ENCODE measurements at places on chromosomes 12 and 14.

DNA sequence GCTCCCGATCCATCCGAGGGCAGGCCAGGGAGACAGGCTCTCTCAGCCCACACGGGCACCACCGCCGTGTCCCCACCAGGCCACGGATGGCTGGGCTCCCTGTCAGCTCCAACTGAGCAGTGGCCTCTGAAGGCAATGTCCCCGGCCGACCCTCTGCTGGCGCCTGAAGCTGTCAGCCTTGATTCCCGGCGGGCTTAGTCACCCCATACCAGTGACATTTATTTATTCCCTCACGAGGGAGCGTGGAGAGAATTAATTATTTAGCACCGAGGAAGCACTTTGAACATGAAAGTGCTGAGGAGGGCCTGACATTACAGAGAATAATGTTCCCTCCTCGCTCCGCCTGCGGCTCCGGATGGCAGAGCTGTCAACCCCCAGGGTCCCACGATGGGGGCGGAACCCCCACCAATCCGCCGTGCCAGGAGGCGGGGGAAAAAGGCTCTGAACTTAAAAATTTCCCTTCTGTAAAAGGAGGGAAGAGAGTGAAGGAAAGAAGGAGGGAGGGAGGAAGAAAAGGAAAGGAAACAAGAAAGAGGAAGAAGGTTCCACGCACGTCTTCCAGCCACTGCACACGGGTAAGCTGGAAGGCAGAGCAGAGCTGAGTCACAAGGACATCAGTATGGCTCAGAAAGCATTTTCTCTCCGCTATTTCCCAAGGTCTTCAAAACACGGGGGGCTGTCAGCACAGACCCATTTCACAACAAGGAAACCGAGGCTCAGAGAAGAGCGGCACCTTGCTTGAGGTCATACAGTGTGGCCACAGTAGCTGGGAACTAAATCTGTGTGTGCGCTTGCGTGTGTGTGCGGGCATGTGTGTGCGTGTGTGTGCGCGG is 108.7 kb upstream of the NCOR2 start:
- DNase-seq = no peak

DNA sequence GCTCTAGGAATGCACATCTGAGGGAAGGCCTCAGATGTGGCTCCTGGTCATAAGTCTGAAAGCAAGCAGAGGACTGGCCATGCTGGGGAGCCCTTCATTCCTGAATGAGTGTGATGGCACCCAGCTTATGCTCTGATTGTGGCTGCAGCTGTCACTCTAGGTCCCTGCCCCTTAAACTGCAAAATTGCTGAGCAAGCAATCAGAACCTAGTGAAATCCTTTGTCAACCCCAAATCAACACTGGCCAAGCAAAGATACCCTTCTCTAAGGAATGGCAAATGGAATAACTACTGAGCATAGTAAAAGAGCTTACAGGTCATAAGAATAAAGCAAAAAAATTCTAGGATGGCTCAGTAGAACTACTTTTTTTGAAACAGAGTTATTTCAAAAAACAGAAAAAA is 4.3 kb upstream of the PLEKHG7 start:
- DNase-seq = no peak

DNA sequence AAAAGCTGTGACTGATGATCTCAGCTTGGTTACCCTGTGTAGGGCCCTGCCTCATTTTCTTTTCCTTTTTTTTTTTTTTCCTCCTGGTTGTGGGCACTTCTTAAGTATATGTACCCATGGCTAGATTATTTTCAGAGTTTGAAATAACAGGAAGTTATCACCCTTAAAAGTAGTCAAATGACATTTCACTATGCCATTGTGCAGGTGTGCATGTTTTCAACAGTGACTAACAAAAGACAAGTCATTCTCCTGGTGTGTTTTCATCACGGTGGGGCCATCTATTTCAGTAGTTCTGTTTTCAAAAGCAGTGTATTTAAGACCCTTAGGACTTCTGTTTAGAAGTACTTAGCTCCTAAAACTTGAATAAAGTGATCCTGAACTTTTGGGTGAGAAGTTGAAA is 15.0 kb downstream of the GABARAPL1 start:
- no peak for DNase-seq

DNA sequence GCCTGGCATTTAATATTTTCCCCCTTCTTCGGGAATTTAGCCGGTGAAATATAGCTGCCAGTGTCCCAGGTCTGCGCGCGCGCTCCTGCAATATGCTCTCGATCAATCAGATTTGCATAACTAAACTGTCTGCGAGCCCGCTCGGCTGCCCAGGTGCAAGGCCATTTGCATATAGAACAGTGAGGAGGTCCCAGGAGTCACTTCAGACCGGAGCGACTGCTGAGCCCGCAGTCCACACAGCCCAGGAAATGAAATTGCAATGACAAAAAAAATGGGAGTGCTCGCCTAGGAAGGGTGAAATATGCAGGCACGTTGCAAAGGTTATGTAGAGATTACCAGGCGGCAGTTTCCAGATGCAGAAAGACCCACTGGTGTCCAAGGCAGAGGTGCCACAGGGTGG is 228.5 kb downstream of the VRK1 start:
- no peak for DNase-seq

DNA sequence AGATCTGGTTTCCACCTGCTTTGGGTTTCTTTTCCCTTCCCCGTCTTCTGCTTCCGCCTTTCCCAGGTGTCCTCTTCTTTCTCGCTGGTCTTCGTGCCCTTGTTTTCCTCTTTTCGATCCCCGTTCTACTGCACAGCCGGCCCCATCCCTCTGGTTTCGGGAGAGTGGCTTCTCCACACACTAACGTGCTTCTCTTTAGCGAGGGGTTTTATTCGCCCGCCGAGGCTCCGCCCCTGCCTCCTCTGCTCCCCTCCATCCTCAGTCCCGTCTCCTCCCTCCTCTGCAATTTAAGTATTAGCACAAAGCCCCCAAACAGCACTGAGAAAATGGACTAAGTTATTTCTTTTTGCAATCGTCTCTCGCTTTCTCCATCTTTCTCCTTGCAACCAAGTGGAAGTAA is at the start of gene SLC7A8:
SLC7A8 (minus strand) TSS at position 182 of the 400 bp plus-strand sequence. CDS start 746 bp downstream, outside the sequence.
- DNase-seq = no peak

- DNase-seq = no peak
Observed at GRCh38 chr12:112331886-112332285, 50.3 kb downstream of the HECTD4 start.

DNA sequence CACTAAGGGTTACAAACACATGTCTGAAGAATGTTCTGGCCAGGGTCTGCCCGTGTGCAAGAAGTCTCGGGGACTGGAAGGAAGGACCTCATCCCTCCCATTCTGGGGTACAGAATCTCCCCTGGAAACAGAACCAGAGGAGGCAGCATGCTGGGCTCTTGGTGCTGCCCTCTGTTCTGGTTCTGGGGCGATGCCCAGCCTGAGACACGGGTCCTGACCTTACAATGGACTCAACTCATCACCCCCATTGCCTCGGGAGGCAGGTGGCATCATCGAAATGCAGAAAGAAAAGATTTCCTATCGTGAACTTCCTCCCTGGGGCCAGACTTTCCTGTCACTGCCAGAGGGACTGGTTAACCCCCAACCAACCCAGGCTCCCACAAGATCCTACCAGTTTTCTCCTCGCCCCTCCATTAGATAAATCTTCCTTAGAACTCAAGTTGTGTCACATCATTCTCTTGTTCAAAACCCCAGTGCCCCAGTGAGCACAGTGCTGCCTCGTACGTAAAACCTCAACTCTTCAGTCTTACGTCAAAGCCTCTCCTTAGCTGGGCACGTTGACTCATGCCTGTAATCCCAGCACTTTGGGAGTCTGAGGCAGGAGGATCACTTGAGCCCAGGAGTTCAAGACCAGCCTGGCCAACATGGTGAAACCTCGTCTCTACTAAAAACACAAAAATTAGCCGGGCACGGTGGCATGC is 52.1 kb downstream of the PSMA6 start:
- DNase-seq = no peak

DNA sequence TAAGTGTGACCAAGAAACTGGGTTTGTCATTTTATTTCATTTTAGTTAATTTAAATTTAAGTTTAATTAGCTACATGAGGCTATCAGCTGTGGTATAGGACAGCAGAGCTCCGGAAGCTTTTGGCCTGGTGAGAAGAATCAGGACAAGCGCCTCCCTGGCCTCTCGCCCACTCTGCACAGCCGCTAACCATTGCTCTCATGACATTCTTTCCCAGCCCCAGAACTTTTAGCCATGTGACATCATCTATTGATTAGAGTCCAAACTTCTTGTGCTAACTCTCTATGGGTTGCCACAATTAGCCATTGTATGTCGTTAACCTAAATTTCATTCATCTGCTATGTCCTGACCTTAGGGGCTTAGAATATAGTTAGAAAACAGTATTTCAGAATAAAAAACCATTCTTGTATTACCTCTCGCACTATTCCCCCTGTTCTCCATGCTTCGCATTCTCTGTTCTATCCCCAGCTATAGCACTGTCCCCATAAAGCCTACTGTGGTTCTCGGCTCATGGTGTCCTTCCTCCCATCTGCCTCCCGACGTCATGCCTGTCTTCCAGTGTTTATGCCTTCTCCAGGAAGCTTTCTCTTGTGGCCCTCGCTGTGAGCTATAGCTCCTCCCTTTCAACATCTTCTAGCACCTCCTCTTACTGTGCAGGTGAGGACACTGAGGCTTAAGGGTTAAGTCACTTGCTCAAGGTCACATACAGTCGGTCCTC is 23.5 kb downstream of the SSH1 start:
- DNase-seq = no peak

DNA sequence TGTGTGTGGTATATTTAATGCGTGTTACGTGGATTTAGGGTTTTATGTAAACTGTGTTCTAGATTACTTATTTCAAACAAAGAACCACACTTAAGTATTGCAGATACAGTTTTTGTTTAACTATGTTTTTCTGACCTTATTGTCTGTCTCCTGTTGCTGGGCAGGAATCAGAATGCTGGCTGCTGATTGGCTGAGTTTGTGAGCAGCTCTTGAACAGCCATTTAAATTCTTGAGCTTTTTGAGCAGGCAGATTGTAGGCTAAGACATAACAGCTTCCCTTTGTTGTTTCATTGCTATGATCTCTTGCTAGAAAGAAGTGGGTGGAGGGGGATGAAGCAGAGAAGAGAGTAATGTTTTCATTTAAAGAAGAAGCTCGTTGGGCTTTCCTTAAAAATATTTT is 52.2 kb downstream of the ATF7IP start:
- DNase-seq = peak; percentile 85

- no peak for DNase-seq
Observed at GRCh38 chr12:107457362-107457935, 228.2 kb upstream of the PWP1 start.

DNA sequence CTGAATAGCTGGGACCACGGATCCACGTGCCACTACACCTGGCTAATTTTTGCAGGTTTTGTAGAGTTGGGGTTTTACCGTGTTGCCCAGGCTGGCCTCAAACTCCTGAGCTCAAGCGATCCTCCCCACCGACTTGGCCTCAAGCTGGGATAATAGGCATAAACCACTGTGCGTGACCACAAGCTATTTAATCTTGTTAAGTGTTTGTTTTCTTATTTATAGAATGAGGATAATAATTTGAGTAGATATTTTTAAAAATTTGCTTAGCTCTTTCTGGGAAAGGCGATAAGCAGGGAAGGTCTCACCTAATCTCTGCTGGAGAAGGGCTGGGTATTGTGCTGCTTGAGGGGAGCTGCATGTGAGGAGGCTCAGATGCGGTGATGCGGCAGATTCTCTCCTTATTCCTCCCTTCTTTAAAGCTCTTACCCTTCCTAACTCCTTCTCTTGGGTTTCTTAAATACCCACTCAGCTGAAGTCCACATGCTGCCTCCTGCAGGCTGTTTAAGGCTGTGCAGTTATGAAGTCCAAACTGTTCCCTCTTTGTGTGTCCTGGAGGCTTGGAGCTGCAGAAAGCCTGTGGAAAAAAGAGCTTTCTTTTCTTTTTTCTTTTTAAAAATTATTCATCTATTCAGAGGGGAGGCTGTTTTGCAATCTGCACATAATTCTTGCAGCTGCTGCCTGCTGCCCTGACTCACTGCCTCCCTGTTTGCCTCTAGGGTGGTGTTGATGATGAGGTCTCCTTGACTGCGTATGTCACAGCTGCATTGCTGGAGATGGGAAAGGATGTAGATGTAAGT is 37.9 kb downstream of the A2ML1 start:
- peak; percentile 21 for DNase-seq

GRCh38 chr12:15186597-15186996 is 34.6 kb downstream of the RERG start:
- no peak for DNase-seq

GRCh38 chr12:89650239-89650638 is 58.4 kb downstream of the ATP2B1 start:
- no peak for DNase-seq

DNA sequence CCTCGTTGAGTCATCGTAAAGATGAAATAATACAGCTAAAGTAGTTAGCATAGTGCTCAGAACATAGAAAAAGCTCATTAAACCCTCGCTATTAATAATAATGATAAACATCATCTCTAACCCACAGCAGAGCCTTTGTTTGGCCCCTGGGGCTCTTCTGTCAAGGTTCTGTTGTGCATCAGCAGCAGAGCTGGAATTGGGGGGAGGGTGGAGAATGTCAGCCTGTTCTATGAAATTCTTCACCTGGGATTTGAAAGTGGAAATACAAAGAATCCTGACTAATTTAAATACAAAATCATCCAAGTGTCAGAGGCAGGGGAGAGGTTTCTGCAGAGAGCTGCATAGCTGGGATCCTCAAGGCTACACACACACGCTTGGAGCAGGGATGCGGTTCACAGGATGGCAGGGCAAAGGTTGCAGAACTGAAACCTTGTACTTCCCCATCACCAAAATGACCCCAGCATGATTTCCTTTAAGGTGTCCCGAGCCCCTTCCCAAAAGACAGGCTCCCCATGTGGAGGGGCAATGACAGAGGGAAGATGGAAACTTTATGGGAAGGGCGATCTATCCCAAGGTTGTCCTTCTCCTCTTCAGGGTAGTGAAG is 71.8 kb downstream of the DAD1 start:
- DNase-seq = no peak

- no peak for DNase-seq
Observed at GRCh38 chr12:57343703-57344378, 87.0 kb downstream of the R3HDM2 start.

DNA sequence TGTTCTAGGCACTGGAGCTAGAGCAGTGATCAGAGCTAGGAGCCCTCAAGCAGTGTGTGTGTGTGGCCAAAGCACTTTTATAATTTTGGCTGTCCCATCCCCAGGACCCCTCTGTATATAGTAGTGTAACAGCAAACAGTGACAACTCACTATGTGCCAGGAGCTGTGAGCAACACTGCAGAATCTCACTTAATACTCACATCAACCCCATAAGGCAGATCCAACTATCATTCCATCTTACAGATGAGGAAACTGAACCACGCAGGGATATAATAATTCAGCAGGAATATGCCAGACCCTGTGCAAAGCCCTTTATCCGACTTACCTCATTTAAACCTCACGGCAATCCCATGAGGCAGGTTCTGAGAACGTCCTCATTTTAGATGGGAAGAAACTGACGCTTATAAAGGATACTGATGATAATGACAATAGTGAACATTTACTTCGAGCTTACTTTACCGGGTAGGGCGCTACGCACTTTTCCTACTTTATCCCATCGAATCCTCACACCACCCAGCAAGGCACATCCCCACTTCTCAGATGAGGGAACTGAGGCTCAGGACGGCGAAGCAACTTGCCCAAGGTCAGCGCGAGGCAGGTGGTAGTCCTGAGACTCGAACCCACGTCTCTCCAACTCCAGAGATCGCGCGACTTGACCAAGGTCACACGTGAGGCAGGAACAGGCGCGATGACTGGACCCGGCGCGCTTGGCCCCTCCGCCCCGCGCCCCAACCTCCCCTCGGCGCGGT is 687 bp downstream of the RAB35 start:
- DNase-seq = peak; percentile 41

Data from SW 1271 (cell line).